ENCODE measurements at places on chromosomes 13 and 19.
A peak's percentile ranks its signal among the peaks of the same experiment; 100 is the strongest.

DNA sequence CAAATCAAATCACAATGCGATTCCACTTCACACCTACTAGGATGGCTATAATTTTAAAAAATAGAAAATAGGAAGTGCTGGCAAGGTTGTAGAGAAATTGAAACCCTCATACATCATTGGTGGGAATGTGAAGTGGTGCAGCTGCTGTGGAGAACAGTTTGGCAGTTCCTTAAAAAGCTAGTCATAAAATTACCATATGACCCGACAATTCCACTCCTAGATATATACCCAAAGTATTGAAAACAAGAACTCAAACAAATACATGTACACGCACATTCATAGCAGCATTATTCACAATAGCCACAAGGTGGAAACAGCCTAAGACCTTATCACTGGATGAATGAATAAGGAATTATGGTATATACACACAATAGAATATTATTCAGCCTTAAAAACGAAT, 12.0 kb downstream of the HMGB1 start:
- DNase-seq: no peak

GRCh38 chr13:48944221-48944620, 31.5 kb upstream of the FNDC3A start:
- no peak for DNase-seq

- DNase-seq: no peak
Measured at GRCh38 chr19:16429066-16429758, 42.6 kb downstream of the EPS15L1 start.

GRCh38 chr13:33935969-33936368, 118.0 kb downstream of the RFC3 start:
- DNase-seq: no peak

GRCh38 chr13:94369972-94370436, 109.5 kb downstream of the DCT start:
- no peak for DNase-seq

GRCh38 chr19:5132206-5132560, 163.3 kb downstream of the KDM4B start:
- no peak for DNase-seq

DNA sequence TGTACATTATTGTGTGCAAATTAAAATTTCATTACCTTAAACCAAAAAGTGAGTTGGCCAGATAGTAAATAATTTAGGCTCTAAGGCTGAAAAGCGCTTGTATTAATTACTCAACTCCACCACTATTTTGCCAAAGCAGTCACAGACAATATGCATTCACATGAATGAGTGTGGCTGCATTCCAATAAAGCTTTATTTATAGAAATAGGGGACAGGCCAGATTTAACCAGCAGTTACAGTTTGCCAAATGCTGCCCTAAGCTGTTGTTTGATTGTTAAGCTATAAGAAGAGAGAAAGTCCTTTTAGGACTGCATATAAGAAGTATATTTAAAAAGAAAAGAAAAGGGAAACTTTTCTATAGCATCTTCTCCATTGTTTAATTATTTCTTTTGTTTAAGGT, 342.6 kb downstream of the ITGBL1 start:
- no peak for DNase-seq

DNA sequence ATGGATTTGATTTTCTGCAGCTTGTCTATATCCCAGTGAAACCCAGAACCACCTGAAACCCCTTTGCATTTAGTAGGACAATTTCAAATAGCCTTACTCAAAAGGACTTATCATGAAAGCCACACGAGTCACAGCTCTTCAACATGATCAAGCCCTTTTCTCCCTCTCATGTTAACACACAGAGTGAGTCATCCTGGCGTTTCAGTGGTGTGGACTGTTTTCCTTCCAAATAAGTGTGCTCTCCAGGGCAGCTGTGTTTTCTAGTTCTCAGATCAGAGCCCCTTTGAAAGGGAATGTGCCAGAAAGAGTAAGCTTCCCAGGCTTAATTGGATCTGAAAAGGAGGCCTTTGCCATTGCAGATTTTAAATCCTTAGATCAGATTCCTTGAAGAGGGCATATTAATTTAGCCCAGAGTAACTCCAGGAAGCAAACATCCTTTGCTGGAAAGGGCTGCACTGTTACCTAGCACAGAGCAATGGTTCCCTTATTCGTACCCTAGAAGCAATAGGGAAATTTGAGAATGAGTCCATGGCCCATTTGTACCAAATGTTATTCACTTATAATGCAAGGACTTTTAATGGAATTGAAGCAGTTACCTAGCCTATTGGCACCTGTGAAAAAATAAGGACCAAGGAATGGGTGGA, 51.3 kb downstream of the ERICH6B start:
- DNase-seq: peak; percentile 41

- no peak for DNase-seq
Measured at GRCh38 chr13:25971459-25972145, 80.2 kb downstream of the SHISA2 start.

- DNase-seq: no peak
Measured at GRCh38 chr13:99174533-99175100, 26.0 kb upstream of the UBAC2 start.

DNA sequence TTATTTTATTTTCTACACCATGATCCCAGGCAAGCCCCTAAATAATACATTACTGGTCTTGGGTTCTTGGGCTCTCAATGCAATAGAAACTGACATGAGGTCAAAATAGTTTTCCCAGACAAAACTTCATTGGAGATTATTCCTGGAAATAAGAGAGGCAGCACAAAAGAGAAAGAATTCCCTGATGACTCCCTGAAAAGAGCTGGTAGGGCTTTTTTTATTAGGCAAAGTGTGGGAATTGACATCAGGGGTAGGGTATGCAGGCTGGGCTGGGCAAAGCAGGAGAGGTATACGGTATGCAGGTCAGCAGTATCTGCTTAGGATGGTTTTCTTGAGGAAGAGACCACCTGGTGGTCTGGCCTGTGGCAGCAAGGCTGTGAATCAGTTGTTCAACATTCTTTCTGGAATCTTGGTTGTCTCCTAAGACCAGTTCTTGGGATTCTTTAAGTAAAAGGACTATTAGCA, 9.3 kb upstream of the IGFL3 start:
- DNase-seq: no peak

GRCh38 chr13:105193026-105193425, 1342.4 kb downstream of the EFNB2 start:
- DNase-seq: no peak

GRCh38 chr13:28582225-28582891, 76.6 kb upstream of the POMP start:
- DNase-seq: peak; percentile 16

GRCh38 chr19:13797870-13798269, 2.6 kb downstream of the ZSWIM4 start:
- peak; percentile 74 for DNase-seq

GRCh38 chr19:28436320-28436719, 776.6 kb downstream of the UQCRFS1 start:
- DNase-seq: no peak

GRCh38 chr13:113838711-113839201, 25.1 kb downstream of the GAS6 start:
- no peak for DNase-seq

- no peak for DNase-seq
Measured at GRCh38 chr19:56764196-56764695, 76.3 kb downstream of the PEG3 start.

GRCh38 chr13:97339019-97339987, 94.7 kb upstream of the RAP2A start:
- DNase-seq: peak; percentile 92

DNA sequence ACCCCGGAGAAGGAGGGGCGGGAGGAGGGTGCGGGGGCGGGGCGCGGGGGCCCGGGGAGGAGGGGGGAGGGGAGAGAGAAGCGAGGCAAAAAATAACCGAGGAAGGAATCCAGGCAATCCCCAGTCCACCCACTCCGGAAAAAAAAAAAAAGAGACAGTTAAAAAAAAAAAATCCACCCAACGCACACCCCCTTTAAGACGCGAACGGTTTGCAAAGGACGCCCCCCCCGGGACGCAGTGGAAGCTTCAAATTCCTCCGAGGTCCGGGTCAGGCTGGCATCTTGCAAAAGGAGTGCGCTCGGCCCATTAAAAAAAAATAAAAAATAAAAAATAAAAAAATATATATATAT, at the start of gene CACNA1A:
Gene CACNA1A (minus strand): TSS at position 9 of the 350 bp plus-strand sequence. CDS start 255 bp downstream, outside the sequence.
- DNase-seq: peak; percentile 19

DNA sequence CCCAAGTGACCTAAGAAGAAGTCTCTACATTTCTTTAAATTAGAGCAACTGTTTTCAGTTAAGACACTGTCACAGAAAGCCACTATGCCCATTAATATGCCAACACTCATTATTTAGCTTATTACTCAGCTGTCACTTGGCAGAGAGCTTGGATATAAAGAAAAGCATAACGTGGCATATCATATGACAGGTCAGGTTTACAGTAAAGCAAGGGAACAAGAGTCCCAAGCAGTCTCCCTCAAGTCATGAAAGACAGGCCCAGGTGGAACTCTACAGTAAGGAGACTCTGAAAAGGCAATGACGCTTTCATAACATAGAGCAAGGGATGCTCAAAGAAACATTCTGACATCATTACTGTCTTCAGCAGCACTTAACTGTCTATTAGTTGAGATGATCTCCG, 6.3 kb downstream of the LHFPL6 start:
- DNase-seq: no peak

GRCh38 chr19:50460161-50460765, 16.0 kb upstream of the EMC10 start:
- peak; percentile 75 for DNase-seq

DNA sequence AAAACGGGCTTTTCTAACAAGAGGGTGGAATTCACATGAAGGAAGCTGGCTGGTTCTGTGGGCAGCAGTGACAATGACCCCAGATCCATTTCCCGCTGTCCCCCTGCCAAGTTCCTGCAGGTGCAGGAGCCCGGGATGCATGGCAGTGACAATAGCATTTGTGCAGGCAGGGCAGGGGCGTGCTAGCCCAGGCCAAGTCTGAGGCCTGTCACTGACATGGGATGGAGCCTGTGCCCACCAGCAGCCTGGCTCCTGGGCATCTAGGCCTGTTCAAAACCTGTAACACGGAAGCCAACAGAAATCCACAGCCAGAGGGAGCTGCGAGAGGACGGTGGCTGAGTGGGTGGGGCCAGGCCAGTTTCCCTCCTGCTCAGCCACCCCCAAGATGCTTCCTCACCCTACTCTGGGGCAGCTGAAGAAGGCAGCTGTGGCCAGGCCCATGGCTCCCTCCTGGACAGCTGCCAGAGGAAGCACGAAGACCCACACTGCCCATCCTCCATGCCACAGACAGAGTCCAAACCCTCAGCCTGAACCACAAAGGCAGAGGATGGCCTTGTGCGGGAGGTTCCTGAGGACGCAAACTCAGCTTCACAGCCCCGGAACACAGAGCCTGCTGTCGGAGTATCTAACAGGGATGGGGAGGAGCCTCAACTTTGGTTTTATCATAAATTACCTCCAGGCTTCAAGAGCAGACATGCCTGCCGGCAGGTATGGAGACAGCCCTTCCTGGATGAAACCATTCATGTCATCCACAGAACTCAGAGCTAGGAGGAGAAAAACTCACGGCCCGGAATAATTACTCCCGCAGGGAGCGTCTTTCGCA, 74.0 kb downstream of the CEBPG start:
- no peak for DNase-seq

DNA sequence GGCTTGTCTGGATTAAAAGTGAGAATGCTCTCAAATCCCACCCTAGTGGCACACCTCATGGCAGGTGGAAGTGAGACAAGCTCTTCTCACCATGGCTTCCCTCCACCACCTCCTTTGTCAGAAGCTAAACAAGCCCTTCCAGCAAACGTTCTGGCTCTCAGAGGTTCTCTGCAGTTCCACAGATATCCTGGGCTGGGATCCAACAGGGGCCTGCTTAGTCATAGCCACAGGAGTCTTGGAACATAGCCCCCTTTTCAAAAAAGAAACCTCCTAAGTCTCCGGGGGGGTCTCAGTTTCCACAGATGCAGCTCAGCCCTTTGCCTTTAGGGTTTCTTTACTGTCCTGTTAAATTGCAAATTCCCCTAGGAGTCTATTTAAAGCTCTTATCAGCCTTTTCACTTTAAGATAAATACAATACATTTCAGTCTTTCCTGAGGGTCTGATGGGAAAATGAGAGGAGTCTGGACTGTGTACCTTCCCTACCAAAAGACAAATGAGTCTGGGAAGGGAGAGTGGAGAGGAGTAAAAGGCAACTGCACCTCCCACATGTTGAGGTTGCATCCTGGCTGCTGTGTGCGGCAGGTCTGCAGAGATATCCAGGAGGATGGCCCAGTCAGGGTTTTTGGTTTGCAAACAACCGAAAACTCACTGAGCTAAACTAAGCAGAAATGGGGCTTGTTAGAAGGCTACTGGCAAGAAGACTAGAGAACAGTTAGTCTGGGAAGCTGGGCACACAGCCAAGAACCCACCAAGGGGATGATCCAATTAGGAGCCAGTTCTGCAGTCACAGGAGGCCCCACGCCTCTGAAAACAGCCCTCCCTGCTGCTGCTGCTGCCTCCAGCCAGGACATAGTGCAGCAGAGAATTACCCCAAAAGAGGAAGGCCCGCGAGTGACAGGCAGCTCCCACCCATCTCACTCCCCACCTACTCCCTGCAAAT, 41.4 kb upstream of the SERP2 start:
- peak; percentile 78 for DNase-seq

DNA sequence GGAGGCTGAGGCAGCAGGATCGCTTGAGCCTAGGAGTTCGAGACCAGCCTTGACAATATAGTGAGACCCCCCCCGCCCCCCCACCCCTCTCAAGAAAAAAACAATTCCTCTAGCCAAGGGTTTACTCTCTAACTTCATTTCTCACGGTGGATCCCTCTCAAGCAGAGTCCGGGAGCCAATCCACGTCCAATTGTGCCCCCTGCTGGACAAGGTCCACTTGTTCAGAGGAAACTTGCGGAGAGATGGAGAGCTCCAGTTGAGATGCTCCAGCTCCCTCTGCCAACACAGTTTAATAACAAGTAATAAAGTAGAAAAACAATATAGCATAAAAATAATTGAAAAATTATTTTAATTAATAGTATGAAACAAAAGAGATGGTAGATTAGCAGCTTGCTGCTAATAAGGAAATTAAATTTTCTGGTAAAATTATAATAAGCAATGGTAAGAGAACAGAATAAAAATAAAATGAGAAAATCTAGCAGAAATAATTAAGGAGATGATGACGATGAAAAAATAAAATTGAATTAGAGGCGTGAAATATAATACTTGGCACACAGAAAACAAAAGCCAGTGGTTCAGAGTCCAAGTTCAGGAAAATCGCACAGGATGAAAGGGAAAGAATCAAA, 14.5 kb upstream of the SIGLEC14 start:
- DNase-seq: peak; percentile 70

DNA sequence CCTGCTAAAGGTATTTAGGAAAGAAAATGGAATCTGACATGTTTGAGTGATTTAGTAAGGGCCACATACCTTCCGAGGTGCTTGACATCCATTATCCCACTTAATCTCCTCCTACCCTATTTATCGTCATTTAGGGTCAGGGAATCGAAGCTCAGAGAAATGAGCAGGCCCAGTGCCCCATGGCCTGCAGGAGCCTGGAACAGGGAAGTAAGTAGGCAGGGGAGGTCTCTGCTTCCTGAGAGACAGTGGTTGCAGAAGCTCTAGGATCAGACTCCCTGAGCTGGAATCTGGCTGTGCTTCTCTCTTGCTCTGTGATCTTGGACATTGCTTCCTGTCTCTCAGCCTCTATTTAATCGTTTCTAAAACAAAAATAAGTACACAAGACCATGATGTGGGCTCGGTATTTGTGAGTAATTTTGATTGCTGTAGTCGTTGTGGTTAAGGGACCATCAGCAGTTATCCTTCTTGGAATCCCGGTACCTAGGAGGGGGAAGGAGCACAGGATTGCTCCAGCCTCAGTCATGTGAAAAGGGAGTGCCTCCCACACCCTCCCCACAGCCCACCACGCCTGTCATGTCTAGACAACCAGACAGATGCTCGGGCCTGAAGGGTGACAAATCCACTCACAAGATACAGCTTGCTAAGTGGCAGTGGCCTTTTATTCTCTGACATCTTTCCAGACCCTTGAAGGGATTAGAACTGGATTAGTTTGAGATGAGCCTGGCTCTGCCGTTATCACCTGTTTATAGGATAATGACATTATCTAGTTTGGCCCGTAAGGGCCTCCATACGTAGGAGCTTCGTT, 169.2 kb upstream of the TSHZ3 start:
- DNase-seq: no peak

Data from EL (cell line).